Karpas-422 (cell line): ENCODE measurements at places on chromosomes 12 and 14.

- no peak for DNase-seq
Observed at GRCh38 chr14:85533023-85533860, 3.3 kb downstream of the FLRT2 start.

DNA sequence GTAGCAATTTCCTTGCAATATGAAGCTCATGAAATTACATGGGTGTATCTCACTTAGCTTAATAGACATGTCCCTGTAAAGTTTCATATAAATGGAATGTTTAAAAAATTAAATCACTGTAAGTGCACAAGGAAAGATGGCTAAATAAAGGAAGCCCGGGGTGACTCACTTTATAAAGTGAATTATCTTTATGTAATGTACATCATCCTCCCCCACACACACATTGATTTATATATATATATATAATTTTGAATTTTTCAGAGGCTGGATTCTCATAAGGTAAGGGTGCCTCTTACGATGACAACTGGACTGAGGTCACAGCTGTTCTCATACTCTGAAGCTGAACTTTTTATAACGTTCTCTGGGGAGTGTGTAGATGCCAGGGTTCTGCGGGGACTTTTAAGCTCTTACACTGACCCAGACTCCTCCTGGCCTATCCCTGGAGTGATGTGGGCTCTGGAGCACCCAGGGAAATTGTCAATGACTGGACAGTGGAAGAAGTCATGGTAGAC lies 108.7 kb upstream of the HIF1A start:
- no peak for DNase-seq

DNA sequence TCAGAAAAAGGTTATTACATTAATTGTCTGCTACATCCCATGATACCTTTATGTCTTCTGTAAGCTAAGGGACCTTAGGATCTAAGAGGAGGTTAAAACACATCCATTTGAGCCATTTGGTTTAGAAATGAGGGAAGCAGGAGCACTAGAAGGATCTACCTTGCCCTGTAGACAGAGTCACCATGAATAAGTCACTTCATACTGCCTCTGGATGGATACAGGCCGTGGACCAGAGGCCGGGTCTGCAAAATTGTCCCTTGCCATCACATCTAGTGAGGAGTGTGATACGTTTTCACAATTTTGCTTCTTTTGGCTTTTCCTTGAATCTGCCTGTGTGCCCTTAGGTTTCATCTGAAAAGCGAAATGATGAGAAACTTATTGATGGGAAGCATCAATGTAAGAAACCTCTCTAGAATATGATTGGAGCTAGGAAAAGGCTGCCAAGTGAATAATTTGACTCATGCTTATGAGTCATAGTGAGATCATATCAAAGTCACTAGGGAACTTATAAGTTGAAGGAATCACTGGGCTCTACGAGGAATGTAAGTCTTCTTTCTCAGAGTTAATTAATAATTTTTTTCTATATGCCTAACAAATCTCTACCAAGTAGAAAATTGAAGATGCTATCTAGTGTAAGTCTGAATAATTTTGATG lies 10.8 kb downstream of the GLRX5 start:
- DNase-seq = no peak

DNA sequence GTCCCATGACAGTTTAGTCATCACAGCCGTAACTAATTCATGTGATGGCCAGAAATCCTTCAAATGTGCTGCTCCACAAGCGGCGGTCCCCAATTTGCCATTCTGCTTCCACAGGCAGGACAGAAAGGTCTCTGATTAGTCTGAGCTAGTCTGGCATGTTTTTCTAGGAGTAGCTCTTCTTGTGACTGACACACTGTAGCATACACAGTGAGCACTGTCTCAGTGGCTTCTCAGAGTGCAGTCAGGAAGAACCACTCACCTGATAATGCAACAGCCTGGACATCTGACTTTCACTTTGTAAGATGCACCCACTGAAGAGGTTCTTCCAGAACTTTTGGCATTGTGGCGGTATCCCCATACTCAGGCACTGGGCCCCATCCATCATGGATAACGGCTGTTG lies 1266.2 kb downstream of the TMEM121 start:
- no peak for DNase-seq

DNA sequence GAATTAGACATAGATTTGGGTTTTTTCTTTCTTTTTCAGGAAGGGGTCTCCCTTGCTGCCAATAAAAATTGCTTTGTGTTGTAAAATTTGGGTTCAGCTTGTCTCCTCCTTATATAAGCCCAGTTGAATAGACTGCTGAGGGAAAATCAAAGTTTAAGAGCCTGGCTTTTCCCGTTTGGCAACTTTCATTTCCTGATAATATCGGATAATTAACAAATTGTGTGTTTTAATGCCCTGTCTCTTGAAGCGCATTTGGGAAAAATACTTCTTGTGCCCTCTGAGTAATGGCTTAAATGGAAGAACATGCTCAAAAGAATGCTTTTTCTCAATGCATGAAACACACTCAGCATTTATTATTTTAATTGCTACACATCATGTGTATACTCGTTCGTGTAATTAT lies 198.0 kb upstream of the DCN start:
- no peak for DNase-seq

GRCh38 chr14:25032092-25032784 lies 17.7 kb downstream of the STXBP6 start:
- peak; percentile 73 for DNase-seq

- DNase-seq = peak; percentile 9
Observed at GRCh38 chr12:68761901-68762630, 16.1 kb downstream of the SLC35E3 start.

- DNase-seq = no peak
Observed at GRCh38 chr12:131279281-131279921, 325.7 kb downstream of the ADGRD1 start.

- no peak for DNase-seq
Observed at GRCh38 chr12:127519779-127520178, 747.2 kb upstream of the TMEM132C start.

DNA sequence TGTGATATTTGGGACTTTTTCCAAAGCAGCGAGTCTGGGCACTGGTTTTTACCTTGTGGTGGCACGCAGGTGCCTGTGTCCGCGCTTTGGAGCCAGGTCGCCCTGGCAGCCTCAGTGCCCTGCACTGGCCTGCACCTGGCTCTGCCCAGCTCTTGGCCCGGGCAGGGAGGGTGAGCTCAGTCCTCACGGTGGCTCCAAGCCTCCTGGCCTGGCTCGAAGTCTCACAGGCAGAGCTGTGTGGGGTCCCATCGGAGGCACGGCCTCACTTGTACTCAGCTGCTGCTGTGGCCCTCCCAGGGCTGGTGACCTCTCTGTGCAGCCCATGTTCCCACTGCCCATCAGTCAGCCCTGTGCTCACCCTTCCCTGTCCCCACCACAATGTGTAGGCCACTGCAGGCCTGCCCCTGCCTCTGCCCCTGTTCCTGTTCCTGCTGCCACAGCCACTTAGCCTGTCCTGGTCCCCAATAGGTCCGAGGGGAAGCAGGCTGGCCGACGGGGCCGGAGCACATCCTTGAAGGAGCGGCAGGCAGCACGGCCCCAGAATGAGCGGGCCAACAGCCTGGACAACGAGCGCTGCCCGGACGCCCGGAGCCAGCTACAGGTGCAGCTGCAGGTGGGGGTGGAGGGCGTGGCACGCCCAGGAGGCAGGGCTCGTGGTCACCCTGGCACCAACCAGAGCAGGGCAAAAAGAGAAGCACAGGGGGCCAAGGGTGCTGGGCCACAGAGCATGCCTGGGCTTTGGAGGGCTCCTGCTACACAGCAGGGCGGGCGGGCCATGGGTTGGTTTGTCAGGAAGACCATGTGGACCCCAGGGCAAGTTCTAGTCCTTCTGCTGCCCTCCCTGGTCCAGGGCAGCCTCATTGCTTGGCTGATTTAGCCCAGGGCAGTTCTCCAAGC lies 16.6 kb upstream of the TEX22 start:
- DNase-seq = no peak

- no peak for DNase-seq
Observed at GRCh38 chr14:27067961-27068360, 470.1 kb upstream of the NOVA1 start.

GRCh38 chr12:122876731-122877130 lies 19.2 kb downstream of the VPS37B start:
- DNase-seq = no peak

GRCh38 chr12:84842406-84843013 lies 70.1 kb downstream of the SLC6A15 start:
- peak; percentile 75 for DNase-seq

DNA sequence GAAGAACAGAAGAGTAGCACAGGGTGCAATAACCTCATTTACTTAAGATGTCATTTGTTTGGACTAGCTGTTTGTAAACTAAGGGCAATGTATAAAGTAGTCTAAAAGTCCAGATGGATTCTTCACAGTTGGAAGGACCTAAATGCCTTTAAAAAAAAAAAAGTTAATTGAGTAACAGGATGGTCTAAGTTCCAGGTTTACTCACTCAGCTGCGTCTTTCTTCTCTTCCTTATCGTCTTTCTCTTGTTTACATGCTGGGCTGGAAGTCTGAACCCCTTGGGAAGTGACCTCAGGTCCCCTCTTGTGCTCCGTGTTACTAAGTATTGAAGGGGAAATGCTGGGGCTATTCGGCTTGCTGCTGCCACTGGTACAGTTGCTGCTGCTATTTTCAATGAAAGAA lies 82.5 kb downstream of the SH2B3 start:
- no peak for DNase-seq

DNA sequence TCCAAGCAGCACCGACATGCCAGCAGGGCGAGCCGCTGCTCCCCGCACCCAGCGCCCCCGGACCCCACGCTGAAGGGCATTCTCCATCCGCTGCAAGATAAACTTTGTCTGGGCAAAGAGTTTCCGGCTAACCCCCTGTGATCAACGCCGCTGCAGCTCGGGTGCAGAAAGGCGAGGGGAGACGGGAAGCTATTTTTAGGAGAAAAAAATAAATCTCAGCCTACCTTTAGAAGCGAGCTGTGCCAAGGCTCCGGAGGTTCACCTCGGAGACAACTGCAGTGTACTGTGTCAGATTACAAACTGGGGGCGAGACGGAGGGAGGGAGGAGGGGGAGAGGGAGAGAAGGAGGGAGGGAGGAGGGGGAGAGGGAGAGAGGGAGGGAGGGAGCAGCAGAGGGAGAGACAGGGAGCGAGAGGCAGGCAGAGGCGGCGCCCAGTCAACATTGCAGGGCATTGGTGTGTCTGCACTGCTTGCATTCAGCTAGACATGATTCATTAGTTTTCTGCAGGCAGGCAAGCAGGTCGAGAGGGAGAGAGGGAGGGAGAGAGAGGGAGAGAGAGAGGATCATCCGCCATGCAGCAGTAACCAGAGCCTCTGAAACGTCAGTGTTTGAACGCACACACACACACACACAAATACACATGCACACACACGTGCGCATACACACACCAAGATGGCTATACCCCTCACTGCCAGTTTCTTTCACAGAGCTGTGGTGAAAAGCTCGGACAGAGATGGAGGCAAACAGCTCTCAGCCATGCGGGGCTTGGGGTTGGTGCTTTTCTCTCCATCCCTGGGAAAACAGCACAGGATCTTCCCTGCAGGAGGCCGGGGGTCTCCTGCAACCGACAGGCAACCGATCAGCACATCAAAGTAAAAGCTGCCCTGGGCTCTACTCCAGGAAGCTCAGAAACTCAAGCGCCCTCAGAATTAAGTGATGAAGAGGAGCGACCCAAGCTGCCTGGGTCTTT lies at the start of gene RIMBP2:
TSS of gene RIMBP2 (minus strand) at position 302 of the 971 bp plus-strand sequence. CDS start 237,286 bp downstream, outside the sequence.
- no peak for DNase-seq

- DNase-seq = no peak
Observed at GRCh38 chr12:41055875-41056577, 132.1 kb upstream of the PDZRN4 start.

DNA sequence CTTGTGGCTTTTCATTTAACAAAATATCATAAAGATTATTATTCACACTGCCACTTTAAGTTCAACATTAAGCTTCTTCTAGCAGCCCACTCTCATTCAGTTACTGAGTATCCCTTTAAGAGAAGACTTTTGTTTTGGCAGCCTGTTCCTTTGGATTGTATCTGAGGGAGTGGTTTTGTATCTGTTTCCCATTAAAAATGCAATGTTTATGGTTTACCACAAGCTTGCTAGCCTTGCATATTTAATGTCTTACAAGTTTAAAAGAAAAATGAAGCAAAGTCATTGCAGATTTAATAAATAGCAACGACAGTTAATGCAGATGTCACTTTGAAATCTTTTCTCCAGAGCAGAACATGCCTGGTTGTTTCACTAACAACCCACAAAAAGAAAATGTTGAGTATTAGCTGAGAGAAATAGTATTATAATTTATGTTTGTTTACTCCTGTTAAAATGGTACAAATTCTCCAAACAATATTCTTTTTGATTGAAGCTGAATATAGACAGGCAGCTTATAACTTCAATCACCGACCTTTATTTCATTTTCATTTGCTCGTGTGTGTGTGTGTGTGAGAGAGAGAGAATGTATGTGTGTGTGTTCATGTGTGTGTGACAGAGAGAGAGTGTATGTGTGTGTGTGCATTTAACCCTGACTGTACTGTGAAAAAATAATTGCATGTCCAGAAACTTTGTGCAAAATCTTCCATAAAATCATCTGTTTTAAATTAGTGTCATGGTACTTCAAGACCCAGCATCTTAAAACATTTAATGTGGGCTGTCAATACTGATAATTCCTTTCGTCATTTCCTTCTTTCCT lies 1.8 kb downstream of the DCN start:
- DNase-seq = peak; percentile 74

GRCh38 chr12:124040291-124040690 lies 67.3 kb downstream of the ZNF664 start:
- DNase-seq = no peak

- DNase-seq = no peak
Observed at GRCh38 chr14:73757381-73757780, 43.2 kb upstream of the PNMA1 start.

DNA sequence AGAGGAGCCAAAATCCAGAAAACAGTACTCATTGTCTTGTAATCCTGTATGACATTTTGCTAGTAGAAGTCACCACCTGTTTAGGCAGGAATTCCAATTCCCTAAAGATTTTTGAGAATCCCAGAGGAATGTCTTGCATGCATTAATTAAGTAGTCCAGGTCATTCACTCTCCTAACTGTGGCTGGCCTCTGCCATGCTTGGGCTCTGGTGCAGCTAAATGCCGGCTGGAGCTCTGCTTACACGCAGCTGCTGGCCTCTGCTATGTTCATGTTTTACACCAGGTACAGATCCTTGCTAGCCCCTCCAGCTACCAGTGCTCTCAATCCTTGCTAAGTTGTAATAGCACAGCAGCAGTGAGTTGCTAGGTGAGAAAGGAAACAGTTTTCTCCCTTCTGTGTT lies 16.3 kb upstream of the HIF1A start:
- DNase-seq = no peak

- DNase-seq = no peak
Observed at GRCh38 chr12:105466231-105466900, 135.9 kb downstream of the C12orf75 start.
